ENCODE measurements at places on chromosomes 3 and 15. TPM values are rescaled to one million over a fixed set of nuclear protein-coding genes. Genes with fewer than 3 reads are reported as not detected.

The TAGLN3 gene
- total RNA-seq: 0.49 TPM

The SLC15A2 gene
- 4.3 TPM for total RNA-seq

The CFAP20DC gene
- 0.49 TPM for total RNA-seq

The C3orf85 gene
- 32.6 TPM for total RNA-seq

The SPG21 gene
- 65.9 TPM for total RNA-seq

The ADAMTS7 gene
- 1.8 TPM for total RNA-seq

GRCh38 chr3:81521855-81522254 is 239.6 kb downstream of the GBE1 start:
- no peak for DNase-seq

DNA sequence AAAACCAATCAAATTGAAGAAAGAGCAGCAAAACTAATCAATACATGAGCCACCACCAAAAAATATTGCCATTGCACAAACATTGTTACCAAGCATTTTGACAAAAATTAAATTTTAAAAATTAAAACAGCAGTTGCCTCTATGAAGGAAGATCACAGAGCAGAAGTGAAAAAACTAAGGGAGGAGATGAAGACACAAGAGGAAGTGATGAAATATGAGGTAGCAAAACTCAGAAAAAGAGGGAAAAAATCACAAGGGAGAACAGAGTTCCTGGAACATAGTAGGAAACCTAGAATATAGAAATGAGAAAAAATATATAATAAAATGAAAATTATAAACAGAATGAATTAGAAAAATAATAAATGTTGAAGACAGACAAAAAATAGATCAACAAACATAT is 7.3 kb upstream of the SERPINI2 start:
- DNase-seq: no peak

DNA sequence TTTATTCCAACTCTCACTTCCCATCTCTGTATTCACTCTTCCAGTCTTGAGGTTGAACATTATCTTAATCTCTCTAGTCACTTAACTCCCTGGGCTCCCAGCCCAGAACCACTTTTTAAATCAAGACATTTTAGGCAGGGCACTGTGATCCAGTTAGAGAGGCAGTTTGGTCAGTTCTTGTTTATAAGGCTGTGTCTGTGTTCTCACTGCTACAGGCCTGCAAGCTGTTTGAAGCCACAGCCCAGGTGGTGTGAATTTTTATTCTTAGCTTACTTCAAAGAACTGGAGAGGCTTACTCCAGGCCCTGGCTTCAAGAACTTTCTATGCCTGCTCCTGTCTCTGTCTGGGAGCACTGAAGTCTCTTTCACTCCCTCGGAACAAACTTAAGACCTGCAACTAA is 906.1 kb downstream of the CADM2 start:
- no peak for DNase-seq

DNA sequence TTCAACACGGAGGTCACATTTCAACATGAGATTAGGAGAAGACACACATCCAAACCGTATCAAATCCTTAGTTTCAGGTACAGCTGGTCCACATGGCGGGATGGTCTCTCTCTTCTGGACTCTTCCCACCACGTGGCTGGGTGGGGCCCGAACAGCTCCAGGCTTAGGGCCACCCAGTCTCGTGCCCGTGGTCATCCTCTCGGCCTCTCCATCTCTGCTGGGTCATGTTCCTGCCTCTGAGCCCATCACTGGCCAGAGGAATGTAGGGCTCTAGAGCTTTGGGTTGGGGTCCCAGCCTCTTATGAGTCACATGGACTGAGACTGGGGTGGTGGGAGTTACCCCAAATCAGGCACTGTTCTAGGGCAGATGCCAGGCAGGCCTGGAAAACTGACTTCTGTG is 12.2 kb downstream of the SYNM start:
- DNase-seq: no peak

- DNase-seq: no peak
Observed at GRCh38 chr3:177196456-177197040, 734 bp downstream of the TBL1XR1 start.

GRCh38 chr3:27345493-27345892 is 23.7 kb downstream of the NEK10 start:
- no peak for DNase-seq

DNA sequence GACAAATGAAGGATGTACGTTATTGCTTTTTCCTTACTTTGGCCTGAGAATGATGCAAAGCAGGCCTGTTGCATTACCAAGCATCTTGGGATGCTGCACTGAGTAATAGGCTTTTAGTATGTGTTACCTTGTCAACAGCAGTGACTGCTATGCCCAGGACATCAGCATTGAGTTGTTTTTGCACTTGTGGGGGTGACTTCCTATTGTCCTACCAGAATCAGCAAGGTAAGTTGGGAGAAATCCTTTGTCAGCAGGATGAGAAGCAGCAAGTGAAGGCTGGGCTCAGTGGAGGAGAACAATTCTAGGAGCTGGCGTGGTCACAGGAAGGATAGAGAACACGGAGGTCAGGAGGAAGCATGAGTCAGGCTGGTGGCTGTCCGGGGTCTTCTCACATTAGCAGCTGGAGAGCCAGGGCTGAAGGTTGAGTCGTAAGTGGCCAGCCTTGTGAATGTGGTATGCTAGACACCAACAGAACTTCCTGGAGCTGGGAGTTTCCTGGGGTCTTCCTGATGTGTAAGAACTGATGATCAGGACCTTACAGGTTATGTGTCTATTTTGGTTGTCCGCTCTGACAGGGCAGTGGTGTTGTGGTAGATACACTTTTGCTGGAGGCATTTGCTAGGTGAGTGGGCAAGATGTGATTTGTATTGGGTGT is 142.7 kb downstream of the FNDC3B start:
- DNase-seq: no peak

DNA sequence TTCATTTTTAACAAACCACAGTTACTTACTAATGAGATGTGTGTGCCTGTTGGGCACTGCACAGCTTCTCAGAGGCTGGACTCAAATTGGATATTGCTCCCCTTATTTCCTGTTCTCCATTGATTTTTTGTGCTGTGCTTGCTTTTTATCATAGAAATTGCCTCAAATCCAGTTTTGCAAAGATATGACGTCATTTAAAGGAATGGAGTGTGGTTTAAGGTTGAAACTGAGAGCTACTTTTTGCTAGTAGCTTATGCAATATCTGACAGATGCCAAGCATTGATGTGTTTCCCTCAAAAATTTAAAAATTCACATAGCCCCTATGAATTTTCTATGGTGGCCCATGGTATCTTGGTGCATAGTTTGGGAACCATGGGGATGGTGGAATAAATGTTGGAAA is 67.7 kb upstream of the ROPN1 start:
- DNase-seq: no peak

DNA sequence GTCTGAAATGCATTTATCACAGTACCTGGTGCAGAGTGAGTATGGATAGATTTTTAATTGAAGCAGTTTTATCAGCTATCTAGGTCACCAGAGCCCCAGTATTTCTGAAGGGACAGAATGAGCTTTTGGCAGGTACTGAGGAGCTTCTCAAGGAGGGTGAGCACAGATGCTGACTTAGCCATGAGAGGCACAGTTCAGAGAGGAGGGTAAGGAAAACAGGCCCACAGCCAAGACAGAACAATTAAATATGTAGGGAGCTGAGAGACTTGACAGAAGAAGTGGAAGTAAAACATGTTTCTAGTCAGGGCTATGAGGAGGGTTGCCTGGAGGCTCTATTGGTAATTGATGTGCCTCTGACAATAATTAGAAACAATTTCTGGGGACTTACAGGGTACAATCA is 20.1 kb downstream of the ZNF80 start:
- no peak for DNase-seq

Measured in mucosa of descending colon (tissue), 3 donors.